ENCODE measurements at places on chromosomes 4 and X. TPM values are rescaled to one million over a fixed set of nuclear protein-coding genes. Genes with fewer than 3 reads are reported as not detected.

DNA sequence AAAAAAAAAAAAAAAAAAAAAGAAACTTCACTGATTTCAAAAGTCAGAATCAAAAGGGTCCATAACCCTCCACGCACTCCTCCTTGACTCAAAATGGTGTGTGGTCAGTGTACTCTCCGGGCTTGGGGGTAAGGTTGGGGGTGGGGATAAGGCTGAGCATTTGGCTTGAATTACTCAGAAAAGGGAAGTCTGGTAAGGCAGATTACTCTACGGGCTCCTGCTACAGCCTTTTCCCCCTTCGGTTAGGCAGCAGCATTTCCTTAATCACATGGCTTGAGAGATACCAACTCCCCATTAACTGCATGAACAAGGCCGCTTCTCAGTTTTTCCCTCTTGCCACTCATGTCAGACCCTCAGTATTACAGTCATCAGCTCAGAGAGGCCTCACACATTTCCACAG lies 135.4 kb upstream of the DUSP21 start:
- no peak for DNase-seq
- H3K27ac ChIP-seq: no peak overlapping the region
- H3K36me3 ChIP-seq: no peaks in the 10 kb centered on the region
- H3K4me1 ChIP-seq: no peaks in the 10 kb centered on the region
- H3K27me3 ChIP-seq: no peaks in the 10 kb centered on the region
- H3K4me3 ChIP-seq: no peak overlapping the region

DNA sequence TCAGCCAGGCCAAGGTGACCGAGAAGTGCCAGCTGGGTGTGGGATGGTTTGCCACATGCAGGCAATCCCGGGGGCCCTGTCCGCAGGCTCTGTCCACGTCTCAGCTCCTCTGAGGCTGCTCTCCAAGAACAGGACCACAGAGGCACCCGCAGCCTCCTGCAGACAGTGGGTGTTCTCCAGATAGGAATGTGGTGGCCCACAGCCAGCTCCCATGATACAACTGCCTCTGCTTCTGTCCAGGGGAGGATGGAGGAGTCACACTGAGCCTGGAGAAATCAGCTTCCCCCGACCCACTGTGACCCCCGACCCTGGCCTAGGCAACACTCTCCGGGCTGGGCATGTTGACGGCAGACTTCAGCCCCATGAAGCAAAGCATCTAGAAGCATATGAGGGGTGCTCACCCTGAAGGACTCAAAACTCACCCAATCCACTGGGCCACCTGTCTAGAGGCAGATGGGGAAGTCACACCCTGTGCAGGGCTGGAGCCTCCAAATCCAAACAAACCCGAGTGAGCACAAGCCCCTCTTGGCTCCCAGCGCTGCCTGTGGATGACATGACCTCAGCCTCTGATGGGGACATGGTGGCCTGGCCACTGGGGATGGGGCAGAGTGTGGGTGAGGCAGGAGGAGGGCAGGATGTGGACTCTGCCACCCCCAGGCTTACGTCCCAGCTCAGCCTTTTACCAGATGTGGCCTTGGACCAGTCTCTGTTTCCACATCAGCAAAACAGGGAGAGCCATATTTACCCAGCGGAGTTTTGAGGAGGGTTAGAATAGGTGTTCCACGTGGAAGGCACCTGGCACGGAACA lies 102.3 kb downstream of the PSAPL1 start:
- H3K27ac ChIP-seq: no peak overlapping the region
- H3K27me3 ChIP-seq: no peaks in the 10 kb centered on the region
- no peaks in the 10 kb centered on the region for H3K36me3 ChIP-seq

DNA sequence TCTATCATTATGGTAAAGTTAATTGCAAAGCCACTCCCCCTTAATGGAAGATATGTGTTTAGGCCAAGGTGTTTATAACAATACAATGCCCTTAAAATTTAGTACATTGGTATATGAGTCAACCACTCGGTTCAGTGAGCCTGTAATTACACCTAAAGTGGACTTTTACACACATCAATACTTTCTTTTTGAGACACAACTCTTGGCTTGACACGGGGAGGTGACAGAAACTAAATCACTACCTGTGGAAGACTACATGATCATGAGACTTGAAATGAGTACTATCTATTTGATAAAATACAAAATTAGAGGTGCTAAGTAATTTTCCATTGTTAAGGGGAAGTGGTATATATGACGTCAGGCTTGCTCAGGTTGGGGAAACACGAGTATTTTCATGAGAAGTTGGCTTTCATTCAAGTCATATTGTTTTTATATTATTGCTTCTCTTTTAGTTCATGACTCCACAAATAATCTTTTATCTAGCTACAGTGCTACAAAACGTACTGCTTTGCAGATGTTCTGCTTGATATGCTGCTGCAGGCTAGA lies 918.3 kb downstream of the ARAP2 start:
- H3K36me3 ChIP-seq: no peaks in the 10 kb centered on the region
- no peak for DNase-seq
- no peaks in the 10 kb centered on the region for H3K27me3 ChIP-seq
- no peak overlapping the region for H3K4me3 ChIP-seq
- H3K27ac ChIP-seq: no peak overlapping the region

- no peak overlapping the region for H3K4me3 ChIP-seq
- no peaks in the 10 kb centered on the region for H3K27me3 ChIP-seq
- no peak overlapping the region for H3K27ac ChIP-seq
- no peak for DNase-seq
These were observed 117.1 kb upstream of the AP1S2 start for GRCh38 chrX:15971696-15972095.

DNA sequence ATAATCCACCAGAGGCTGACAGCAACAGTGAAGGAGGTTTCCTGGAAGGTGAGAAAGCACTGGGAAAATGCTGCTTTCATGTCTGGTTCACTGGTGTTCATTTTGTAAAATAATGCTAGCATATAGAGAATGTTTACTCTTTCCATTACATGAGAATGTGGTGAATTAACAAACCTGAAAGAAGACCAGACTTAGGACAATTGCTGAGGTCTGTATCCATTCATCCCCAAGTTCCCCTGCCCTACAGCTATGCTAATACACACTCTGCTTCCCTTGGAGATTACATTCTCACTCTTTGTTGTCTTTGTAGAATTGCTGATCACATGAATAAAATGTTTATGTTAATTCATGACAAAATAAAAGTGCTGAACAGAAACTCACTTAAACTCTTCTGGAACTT lies 99.5 kb downstream of the ARHGAP6 start:
- H3K27ac ChIP-seq: no peak overlapping the region
- no peaks in the 10 kb centered on the region for H3K27me3 ChIP-seq
- no peaks in the 10 kb centered on the region for H3K36me3 ChIP-seq
- DNase-seq: no peak
- no peak overlapping the region for H3K4me3 ChIP-seq

- no peaks in the 10 kb centered on the region for H3K27me3 ChIP-seq
- DNase-seq: no peak
These were observed 293.2 kb downstream of the UNC5C start for GRCh38 chr4:95255396-95256107.

GRCh38 chr4:43337707-43338106 lies 445.2 kb downstream of the GRXCR1 start:
- no peak overlapping the region for H3K27ac ChIP-seq
- no peaks in the 10 kb centered on the region for H3K27me3 ChIP-seq
- DNase-seq: no peak
- no peaks in the 10 kb centered on the region for H3K36me3 ChIP-seq

- H3K4me3 ChIP-seq: no peak overlapping the region
- H3K36me3 ChIP-seq: no peaks in the 10 kb centered on the region
- no peaks in the 10 kb centered on the region for H3K27me3 ChIP-seq
- no peak overlapping the region for H3K27ac ChIP-seq
These were observed 100.6 kb downstream of the CHIC2 start for GRCh38 chr4:53963781-53964180.

GRCh38 chr4:112120021-112120420 lies 25.2 kb upstream of the FAM241A start:
- H3K36me3 ChIP-seq: no peaks in the 10 kb centered on the region
- H3K27me3 ChIP-seq: no peaks in the 10 kb centered on the region
- no peak for DNase-seq
- no peak overlapping the region for H3K27ac ChIP-seq
- no peak overlapping the region for H3K4me3 ChIP-seq

DNA sequence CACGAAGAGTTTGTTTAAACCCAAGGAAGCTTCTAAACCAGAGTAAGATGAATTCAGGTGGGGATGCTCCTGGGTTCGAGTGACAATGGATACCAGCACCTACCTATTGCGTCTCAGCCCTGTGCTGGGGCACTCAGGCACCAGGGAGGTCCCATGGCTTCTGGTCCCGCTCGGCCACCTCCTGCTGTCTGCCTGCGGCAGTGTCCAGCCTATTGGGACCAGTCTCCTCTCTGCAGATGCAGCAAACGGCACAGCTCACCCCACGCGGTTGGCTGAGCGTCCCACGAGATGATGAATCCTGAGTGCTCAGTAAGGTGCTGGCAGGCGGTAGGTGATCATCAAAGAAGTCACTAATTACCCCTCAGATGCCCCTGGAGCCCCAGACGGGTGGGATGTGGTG lies 75.2 kb downstream of the ACOX3 start:
- no peaks in the 10 kb centered on the region for H3K4me1 ChIP-seq
- no peak overlapping the region for H3K4me3 ChIP-seq
- H3K27me3 ChIP-seq: no peaks in the 10 kb centered on the region
- no peak overlapping the region for H3K27ac ChIP-seq
- DNase-seq: no peak
- no peaks in the 10 kb centered on the region for H3K36me3 ChIP-seq

DNA sequence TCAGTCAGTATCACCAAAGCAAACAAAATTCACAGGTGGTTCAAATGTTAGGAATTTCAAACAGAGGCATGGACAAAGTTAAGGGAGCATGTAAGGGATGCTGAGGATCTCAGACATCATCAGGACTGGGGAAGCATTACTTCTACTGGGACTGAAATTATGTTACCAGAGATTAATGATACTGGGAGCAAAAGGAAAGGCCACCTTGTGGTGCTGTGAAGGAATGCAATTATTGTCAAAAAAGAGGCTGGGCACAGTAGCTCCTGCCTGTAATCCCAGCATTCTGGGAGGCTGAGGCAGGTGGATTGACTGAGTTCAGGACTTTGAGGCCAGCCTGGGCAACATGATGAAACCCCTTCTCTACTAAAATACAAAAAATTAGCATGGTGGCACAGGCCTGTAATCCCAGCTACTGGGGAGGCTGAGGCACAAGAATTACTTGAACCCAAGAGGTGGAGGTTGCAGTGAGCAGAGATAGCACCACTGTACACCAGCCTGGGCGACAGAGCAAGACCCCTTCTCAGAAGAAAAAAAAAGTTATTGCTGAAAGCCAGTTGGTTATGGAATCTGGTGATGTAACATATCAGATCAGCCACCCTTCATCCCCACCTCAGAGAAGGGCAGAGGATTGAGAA lies 954.3 kb downstream of the PCDH7 start:
- no peaks in the 10 kb centered on the region for H3K36me3 ChIP-seq
- no peak for DNase-seq
- H3K27me3 ChIP-seq: no peaks in the 10 kb centered on the region
- no peaks in the 10 kb centered on the region for H3K4me1 ChIP-seq
- no peak overlapping the region for H3K27ac ChIP-seq

- H3K4me3 ChIP-seq: no peak overlapping the region
- no peak overlapping the region for H3K27ac ChIP-seq
- peaks cover 31% of the 10 kb centered on the region for H3K4me1 ChIP-seq
- no peak for DNase-seq
- no peaks in the 10 kb centered on the region for H3K27me3 ChIP-seq
These were observed 8.4 kb upstream of the AMOT start for GRCh38 chrX:112849016-112849415.

DNA sequence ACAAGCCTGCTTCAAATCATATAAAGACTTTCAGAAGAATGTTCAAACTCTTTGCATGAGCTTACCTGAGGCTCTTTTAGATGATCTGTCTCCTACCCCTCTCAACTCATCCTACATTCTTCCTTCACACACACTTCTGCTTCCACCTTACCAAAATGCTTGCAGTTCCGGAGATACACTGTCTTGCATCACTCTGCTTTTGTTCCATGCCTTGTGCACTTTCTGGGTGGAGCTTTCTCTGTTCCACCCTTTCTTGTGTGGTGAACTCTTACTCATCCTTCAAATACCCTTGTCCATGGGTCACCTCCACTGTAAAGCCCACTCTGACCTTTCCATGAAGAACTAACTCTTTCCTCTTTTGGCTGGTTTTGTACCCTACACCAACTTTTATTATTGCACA lies 18.4 kb upstream of the MGST2 start:
- H3K27me3 ChIP-seq: peaks cover 2% of the 10 kb centered on the region
- H3K4me1 ChIP-seq: peaks cover 5% of the 10 kb centered on the region
- H3K27ac ChIP-seq: no peak overlapping the region
- no peaks in the 10 kb centered on the region for H3K36me3 ChIP-seq
- no peak overlapping the region for H3K4me3 ChIP-seq
- DNase-seq: no peak

DNA sequence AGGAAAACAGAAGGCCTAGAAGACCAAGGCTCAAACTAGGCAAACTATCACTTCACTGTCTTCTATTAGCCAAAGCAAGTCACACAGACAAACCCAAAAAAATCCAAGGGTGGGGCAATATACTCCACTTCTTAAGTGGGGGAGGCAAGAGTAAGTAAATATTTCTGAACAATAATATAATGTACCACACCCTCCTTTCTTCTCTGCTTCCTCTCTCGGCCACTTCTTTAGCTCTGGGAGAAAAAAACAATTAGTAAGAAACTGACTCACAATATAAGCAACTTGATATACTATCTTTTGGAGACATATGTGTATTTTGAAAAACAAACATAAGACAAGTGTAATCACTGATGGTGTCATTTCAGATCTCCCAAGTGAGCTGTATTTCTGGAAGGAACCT lies 14.8 kb downstream of the DCAF8L1 start:
- no peak overlapping the region for H3K27ac ChIP-seq
- H3K4me1 ChIP-seq: no peaks in the 10 kb centered on the region

- H3K36me3 ChIP-seq: no peaks in the 10 kb centered on the region
- H3K4me1 ChIP-seq: peaks cover 4% of the 10 kb centered on the region
- DNase-seq: no peak
- no peak overlapping the region for H3K4me3 ChIP-seq
These were observed 118.1 kb downstream of the ATXN3L start for GRCh38 chrX:13201605-13202219.

- no peaks in the 10 kb centered on the region for H3K36me3 ChIP-seq
- no peak overlapping the region for H3K27ac ChIP-seq
- H3K4me3 ChIP-seq: no peak overlapping the region
These were observed 8.5 kb upstream of the CCSER1 start for GRCh38 chr4:90118527-90119195.

DNA sequence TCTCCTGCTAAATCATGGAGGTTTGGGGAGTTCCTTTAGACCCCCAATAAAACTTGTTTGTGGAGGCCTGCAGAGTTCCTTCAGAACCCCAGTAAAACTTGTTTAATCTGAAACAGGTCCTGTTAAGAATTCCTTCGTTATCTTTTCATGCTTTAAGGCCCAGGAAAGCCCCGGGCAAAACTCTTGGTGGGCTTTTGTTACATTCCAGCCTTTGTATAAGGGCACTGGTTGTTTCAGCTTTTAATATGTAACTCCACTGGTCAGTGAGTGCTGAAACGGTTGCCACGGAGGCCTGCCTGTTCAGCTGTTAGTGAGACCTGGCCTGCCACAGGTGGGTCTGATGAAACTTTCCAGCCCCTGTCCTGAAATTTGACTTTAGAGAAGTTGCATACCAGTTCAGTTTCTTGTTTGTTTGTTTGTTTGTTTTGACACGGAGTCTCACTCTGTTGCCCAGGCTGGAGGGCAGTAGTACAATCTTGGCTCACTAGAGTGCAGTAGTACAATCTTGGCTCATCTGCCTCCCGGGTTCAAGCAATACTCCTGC lies 12.4 kb upstream of the DHRSX start:
- DNase-seq: no peak
- H3K27me3 ChIP-seq: no peaks in the 10 kb centered on the region
- H3K4me3 ChIP-seq: peak overlapping the region; percentile 62
- peaks cover 36% of the 10 kb centered on the region for H3K4me1 ChIP-seq
- peak overlapping the region; percentile 59 for H3K27ac ChIP-seq
- no peaks in the 10 kb centered on the region for H3K36me3 ChIP-seq

The FAM149A gene
- polyA plus RNA-seq: not detected

The ZNF157 gene
- 0.73 TPM for polyA plus RNA-seq

The ENPEP gene
- not detected for polyA plus RNA-seq

The TMPRSS11F gene
- not detected for polyA plus RNA-seq

The TCEAL6 gene
- polyA plus RNA-seq: not detected

The CORIN gene
- not detected for polyA plus RNA-seq

The APELA gene
- not detected for polyA plus RNA-seq
